Mesenteric fat pad (tissue), 1 donor: ENCODE measurements at places on chromosomes 12 and 14. TPM values are rescaled to one million over a fixed set of nuclear protein-coding genes. Genes with fewer than 3 reads are reported as not detected.

GRCh38 chr12:50013361-50014147, 11.7 kb downstream of the RACGAP1 start:
- no peak for DNase-seq

DNA sequence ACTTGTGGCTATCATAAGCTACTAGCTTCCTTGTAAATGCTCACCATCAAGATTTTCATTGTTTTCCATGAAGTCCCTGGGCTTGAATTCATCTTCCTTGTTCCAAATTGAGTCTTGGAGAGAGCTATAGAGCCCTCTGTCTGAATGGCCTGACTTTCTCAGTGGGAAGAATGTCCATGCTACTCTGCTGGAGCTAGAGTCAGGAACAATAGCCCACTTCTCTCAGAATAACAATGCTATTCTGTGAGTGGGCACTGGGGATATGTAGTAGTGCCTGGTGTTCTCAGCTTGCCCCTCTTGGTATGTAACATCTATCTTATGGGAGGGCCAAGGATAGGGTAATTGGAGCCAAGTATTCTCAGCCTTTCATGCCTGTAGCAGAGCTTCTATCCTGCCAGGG, 127.6 kb upstream of the TRHDE start:
- DNase-seq = no peak

DNA sequence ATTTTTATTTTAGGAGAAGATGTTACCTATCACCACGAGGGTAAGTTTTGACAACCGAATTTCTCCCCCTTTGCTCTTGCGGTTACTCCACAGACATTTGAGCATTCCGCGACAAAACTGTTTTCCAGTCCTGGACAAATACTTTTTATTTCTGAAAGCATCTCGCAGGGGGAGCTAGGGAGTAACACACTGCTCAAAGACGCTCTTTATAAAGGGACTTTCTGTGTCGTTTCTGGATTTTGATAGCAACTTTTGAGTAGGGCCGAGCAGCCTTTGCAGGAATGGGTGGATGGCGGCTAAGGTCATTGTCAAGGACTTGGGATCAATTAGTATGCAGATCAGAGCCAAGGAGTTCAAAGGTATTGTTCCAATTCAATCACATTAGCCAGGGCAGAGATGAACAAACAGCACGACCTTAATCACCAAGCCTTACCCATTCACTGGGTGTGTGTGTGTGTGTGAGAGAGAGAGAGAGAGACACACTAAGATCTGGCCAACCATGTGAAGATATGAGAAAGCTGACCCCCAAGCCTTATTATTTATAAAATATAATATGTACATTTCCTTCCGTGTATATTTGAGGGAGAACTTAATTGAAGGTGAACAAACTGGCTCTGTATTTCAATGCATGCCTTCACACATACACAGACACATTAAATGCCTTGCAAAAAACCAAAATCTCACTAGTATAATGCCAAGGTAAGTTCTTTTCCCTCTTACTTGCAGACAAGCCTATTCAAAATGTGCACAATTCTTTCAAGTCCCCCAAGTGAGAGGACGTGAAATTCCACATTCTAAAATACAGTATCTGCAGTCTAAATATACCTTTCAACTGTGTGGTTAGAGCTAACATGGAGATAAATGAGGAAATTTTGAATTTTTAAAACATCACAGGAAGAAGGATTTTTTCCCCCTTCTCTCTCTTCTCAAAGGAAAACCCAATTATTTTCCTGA, 613.8 kb downstream of the VRK1 start:
- no peak for DNase-seq

DNA sequence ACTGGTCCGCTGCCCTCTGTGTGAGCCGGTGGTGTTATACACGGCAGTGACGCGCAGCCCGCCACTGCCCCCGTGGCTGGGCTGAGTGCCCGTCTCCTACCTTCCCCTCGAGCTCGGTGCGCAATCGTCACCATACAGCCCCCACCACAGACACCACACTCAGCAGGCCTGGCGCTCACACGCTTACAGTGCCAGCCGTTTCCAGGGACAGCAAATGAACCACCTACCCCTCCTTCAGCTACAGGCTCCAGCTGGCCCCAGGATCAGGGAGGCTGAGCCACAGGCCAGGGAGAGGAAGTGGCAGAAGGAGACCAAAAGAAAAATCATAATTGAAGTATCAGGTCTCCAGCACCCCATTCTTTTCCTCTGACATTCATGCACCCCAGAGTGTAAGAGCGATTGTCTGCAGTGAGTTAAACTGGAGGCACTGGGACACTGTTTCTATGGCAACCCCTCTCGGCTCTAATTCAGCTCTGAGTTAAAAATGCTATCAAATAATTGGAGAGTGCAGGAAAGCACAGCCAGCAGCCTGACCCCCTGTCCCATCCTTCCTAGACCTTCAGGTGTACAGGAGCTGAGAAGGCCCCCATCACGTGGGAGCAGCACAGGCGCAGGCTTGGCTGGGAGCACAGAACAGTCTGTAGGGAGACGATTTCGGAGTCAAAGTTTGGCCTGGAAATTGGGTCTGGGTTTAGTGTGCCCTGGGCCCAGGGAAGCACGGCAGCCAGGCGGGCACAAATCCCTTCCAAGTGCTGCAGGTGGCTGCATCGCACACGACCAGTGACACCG, 18.0 kb downstream of the LRTM2 start:
- no peak for DNase-seq

DNA sequence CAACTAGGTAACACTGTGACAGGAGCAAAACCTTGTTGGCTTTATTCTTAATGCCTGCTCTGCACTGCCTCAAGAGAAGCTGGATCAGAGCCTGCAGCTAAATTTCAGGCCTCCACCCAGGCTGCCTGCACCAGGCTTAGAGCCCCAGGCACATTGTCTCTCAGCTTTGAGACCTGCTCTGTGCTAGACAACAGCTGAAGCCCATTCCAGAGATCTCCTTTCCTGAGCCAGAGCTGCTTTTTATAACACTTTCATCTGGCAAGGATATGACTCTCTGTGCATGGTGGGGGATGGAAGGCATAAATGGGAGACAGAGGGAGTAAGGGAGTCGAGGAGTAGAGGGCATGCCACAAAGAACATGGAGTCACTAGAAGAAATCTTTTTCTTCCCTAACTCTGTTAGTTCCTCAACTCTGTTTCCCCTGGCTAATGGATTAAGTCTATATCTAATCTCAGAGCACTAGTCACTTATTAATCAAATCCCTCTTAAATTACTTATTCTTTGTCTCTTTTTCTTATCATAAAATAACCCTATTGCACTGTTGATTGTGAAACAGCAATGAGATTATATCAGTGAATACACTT, 27.1 kb upstream of the LUM start:
- no peak for DNase-seq

DNA sequence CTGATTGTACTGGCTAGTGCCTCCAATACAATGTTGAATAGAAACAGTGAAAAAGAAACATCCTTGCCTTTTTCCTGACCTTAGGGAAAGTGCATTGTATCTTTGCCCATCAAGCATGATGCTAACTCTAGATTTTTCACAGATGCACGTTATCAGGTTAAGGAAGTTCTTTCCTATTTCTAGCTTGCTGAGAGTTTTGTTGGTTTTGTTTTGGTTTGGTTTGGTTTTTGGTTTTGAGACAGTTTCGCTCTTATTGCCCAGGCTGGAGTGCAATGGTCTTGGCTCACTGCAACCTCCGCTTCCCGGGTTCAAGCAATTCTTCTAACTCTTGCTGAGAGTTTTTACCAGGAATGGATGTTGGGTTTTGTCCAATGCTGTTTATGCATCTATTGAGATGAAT, 89.0 kb downstream of the BRMS1L start:
- no peak for DNase-seq

DNA sequence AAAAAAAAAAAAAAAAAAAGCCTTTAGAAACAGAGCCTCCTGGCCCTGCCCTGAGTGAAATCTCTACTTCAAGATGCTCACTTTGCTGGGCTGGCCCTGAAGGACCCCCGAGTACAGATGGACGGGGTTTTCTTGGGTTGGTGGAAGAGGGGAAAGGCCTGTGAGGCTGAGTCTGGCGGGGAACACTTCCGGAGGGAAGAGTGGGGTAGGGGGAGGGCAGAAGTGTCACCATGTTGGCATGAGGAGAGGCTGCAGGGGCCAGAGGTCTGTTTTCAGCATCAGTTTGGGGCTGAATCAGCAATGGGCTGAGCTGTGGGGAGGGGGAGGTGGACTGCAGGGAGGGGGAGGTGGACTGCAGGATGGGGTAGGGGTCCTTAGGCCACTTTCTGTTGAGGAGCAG, 15.3 kb downstream of the RFLNA start:
- no peak for DNase-seq

GRCh38 chr14:21539189-21539940, 13.2 kb upstream of the SALL2 start:
- DNase-seq = no peak

DNA sequence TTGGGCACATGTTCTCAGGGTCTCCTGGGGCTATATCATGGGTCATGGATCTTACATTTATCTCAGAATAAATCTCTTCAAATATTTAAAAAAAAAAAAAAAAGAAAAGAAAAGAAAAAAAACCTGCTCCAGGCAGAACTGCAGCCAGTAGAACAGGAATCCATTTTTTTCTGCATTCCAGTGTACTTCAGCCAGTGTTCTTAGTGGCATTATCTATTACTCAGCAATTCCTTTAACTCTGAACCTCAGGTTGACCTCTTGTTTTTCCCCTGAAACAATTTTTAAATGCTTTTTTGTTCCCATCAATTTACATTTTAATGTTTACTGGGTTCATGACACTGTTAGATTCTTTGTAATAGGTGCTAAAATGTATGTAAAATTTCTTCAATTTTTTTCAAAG, 66.7 kb upstream of the STXBP6 start:
- no peak for DNase-seq

GRCh38 chr12:5163661-5164060, 120.0 kb downstream of the KCNA5 start:
- no peak for DNase-seq

- no peak for DNase-seq
Measured at GRCh38 chr12:121423253-121423652, 23.3 kb downstream of the RNF34 start.

GRCh38 chr12:26970136-26970535, 31.9 kb downstream of the FGFR1OP2 start:
- no peak for DNase-seq

DNA sequence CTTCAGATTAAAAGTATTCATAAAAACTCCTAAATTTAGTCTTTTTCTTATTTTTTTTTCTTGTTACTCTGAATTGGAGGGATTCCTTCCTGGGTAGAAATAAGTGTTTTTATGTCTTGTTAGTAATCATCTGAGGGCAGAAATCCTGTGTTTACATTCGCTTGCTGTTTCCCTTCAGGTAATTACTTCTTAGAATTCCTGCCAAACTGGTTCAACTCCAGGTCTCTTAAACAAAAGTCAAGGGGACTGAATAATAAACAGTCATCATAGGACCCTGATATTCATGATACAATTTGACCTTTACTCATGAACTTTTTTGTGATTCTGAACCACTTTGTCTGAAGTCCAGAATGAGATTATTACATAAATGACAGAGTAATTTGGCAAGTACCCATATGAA, 843.9 kb downstream of the FLRT2 start:
- DNase-seq = no peak

DNA sequence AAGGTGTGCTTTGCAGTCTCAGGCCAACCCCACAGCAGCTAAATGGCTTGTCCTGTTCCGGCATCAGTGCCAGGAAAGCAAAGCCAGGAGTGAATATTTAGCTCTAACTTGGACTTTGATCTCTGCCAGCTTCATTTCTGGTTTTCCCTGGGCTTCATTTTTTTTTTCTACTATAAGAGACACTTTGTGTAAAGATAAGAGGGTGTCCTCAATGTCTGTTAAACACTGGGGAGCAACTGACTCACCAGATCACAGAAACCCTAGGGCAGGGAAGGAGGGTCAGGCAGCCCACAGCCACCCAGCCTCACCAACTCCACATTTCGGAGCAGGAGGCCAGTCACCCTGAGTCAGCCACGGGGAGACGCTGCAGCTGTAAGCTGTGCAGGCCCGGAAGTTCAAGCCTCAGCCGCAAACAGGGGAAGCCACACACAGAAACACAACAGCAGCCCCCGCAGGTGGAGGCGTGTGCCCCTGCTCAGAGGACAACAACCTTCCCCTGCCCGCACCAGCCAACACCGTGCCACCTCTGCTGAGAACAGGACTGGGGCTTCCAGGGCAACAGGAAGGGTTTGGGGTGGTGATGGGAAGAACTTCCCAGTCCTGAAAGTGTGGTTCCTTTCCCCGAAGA, 6.3 kb downstream of the TNFRSF1A start:
- DNase-seq = no peak

DNA sequence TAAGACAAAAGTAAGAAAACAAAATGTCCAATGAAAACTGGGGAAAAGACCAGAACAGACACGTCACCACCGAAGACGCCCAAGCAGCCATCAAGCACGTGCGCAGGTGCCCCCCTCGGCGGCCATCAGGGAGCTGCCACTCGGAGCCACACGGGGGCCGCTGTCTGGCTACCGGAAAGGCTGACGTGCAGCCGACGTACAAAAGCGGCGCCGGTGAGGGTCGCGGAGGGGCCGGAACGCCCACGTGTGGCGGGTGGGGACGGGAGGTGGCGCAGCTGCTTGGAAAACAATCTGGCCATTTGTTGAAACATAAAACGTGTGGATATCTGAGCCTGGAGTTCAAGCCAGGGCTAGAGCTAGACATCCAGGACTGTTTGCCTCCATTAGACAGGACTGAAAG, 60.7 kb downstream of the GALNT9 start:
- no peak for DNase-seq

- no peak for DNase-seq
Measured at GRCh38 chr14:45364565-45365156, 111.7 kb upstream of the MIS18BP1 start.

DNA sequence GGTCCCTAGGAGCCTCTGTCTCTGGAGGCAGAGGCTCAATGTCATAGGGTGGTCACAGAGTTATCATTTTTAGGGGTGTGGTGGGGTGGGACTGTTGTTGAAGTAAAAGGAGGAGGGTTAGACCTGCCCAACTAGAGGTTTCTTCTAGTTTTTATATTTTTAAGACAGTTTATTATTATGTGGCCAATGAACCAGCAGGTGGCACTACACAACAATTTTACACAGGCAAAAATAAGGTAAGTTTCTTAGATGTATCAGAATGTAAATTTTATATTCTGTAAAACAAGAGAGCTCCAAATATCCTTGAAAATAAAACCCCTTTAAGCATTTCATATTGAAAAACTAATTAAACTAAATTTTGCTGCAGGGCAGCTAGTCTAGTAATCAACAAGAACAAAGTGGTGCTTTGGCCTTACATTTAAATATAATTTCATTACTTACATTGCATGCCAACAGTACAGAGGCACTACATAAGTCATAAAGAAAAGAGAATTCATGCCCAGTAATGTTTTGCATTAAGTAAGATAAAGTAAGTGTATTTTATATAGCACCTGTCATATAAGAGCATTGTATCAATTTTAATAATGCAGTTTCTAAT, 22.2 kb upstream of the OVCH1 start:
- DNase-seq = no peak

The CBLN3 gene
- total RNA-seq = 5.0 TPM

The PTPRO gene
- 5.2 TPM for total RNA-seq

The RAPGEF3 gene
- total RNA-seq = 79.4 TPM

The ACOT6 gene
- not detected for total RNA-seq

The WIF1 gene
- total RNA-seq = 1.8 TPM

The KRT73 gene
- total RNA-seq = not detected

The EFS gene
- 15.5 TPM for total RNA-seq
